GM19239 (cell line): ENCODE measurements at places on chromosomes 12 and 14.

DNA sequence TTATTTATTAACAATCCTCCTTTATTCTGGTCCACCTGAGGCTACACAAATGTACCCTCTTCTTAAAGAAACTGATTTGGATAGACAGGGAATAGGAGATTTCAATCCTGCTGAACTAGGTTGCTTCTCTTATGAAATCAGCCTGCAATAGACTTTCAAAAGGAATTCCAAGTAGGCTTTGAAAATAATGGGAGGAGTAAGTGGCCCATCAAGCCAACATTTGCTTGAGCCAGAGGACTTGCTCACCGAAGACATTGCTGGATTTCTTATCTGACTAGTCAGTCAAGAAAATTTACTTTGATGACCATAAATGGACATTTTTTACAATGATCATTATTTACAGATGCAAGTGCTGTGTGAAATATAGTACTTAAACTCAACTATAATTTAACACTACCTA lies 82.8 kb upstream of the RASSF8 start:
- no peak for DNase-seq

DNA sequence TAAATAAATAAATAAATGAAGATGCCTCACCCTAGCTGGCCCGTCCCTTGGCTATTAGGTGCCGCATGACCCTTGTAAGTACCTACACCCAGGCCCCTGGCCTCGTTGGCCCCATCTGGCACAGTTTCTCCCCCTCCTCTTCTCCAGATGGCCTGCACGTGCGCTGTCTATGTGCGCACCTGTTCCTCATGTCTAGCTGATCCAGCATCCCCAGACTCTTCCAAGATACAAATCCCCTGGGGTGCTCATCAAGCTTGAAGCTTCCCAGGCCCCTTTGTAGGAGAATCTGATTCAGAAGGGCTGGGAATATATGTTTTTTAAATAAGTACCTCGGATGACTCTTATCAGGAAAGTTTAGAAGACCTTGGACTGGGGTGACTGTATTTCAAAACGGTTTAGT lies 133.3 kb downstream of the CHST11 start:
- no peak for DNase-seq

GRCh38 chr14:71301611-71302010 lies 394.4 kb downstream of the PCNX1 start:
- no peak for DNase-seq

- DNase-seq: no peak
Measured at GRCh38 chr12:6284273-6284672, 26.2 kb upstream of the PLEKHG6 start.

- DNase-seq: no peak
Measured at GRCh38 chr14:50319721-50320120, 7.6 kb downstream of the DMAC2L start.

DNA sequence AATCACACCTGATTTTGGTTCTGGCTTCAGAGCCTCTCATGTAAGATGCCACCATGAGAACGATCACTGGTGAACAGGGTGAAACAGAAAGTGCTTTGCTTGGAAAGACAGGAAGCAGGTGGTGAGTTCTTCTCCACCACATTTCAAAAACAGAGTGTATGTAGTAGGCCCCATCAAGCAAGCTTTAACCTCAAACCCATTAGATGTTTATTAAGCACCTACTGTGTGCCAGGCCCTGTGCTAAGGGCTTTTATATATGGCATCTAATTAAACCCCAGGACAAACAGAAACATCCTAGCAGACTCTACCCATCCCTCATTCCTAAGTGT lies 47.8 kb upstream of the MED13L start:
- DNase-seq: peak; percentile 41

DNA sequence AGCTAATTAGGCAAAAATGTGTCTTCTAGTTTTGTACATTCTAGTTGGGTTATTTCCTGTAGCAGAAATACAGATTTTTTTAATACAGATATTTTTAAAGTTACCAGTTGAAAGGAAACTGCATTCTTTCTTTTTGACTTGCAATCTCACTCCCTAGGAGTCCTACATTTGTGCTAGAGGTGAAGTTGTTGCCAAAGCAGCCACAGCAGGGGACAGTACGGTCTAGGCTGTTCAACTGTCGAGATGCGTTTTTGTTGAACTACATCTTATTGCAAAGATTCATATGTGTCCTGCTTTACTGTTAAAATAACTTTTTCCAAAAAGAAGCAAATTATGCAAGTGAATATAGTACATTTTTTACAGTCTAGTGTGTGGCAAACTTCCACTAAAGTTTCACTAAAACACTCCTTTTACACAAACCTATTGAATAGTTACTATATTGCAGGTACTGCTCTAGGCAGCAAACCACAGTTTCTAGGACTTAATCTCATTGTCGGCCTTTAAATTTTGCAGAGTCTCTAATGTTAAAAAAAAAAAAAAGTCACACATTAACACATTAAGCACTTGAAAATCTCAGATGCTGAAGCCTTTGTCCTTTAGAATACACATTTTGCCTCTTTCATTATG lies 30.2 kb upstream of the SRGAP1 start:
- DNase-seq: no peak

- DNase-seq: no peak
Measured at GRCh38 chr12:108079721-108080120, 49.4 kb upstream of the WSCD2 start.

DNA sequence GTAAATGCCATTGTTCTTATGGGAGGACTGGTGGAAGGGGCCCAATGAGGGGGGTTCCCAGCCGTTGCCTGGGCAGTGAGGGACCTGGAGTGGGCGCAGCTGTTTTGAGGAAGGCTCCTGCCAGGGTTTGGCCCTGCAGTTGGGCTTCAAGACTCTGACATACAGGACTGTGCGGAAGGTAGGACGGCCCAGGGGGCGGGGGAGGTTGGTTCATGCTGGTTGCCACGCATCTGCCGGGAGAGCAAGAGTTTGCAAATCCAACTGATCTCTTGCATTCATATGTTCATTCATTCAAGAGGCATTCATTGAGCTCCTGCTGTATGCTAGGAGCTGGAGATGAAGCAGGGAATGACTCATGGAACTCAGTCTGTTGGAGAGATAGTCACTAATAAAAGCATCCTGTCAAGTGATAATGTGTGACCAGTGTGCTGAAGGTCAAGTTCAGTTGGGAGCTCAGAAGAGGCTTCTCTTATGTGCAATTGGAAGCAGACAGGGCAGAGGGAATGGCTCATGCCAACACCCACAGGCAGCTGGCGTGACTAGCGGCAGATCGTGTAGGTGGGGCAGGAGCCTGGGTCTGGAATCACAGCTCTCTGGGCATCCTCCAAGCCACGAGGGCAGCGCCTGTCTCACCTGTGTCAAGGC lies 7.8 kb downstream of the SH2B3 start:
- DNase-seq: no peak

DNA sequence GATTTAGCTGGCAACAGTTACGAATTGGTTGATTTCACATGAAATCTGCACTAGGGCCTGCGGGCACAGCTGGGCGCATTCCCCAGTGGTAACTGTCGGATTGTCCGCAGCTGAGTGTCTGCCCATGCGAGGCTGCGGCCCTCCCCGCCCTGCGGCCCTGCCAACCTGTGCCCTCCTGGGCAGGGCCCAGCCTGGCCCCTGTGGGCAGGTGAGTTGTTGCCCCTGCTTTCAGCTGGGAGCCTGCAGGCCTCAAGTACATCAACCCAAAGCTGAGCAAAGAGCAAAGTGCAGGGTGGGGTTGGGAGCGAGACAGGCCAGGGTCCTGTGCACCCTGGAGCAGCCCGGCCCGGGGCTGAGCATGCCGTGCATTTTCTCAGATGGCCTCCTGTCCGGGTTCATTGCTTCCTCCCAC lies 89.1 kb downstream of the ADGRD1 start:
- DNase-seq: no peak

GRCh38 chr14:75985618-75986438 lies at the start of gene IFT43:
Gene IFT43, plus strand, starts transcription at chr14:75985763. Its CDS starts 24 bp downstream, at chr14:75985787.
- peak; percentile 85 for DNase-seq

GRCh38 chr14:99544991-99545390 lies 59.0 kb downstream of the CCDC85C start:
- DNase-seq: no peak

DNA sequence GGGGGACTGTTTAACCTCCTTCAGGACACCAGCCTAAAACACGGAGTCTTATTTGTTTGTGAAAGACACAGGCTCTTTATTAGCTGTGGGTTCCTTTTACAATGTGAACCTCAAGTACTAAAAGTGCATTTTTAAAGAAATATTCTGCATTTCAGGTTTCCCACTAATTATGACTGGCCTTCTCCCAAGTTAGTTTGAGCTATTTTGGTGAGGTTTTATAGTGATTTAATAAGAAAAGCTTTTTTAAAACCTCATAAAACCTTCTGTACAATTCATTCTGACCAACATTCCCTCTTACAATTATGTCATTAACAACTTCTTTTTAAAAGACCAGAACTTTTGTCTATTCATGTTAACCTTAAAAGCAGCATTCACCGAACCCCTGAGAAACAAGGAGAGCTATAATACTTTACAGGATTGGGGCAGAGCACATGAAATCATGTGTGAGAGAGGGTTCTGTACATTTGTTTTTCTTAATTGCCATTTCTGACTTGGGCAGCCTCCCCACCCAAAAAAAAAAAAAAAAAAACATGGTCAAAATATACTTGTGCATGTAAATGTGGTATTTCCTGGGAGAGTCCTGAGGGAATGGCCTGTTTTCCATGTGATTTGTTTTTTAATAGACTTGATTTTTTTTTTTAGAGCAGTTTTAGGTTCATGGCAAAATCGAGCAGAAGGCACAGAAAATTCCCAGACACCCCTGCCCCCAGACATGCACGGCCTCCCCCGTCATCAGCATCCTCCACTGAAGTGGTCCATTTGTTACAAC lies 169.5 kb downstream of the CHST11 start:
- DNase-seq: no peak

DNA sequence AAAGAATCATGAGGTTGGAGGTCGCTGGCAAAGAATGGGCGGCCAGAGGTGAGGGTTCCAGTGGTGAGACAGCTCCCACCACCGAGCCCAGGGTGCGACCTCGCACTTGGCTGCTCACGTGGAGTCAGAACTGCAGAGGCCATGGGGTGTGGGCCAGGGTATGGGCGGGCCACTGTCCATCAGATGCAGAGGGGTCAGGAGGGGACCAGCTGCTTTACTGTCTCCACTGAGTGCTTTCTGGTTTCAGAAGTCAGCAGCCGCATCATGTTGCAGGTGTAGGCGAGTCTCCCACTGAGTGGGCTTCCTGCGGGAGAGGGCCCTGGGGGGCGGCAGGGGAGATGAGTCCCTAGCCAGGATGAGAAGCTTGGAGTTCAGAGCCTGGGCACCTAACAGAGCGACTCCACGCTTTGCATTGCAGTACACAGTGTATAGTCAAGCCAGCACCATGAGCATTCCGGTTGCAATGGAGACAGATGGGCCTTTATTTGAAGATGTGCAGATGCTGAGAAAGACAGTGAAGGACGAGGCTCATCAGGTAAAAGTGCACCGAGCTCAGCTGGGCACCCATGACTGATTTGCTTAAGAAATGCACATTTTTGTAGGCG lies 46.9 kb upstream of the DYNC1H1 start:
- no peak for DNase-seq

DNA sequence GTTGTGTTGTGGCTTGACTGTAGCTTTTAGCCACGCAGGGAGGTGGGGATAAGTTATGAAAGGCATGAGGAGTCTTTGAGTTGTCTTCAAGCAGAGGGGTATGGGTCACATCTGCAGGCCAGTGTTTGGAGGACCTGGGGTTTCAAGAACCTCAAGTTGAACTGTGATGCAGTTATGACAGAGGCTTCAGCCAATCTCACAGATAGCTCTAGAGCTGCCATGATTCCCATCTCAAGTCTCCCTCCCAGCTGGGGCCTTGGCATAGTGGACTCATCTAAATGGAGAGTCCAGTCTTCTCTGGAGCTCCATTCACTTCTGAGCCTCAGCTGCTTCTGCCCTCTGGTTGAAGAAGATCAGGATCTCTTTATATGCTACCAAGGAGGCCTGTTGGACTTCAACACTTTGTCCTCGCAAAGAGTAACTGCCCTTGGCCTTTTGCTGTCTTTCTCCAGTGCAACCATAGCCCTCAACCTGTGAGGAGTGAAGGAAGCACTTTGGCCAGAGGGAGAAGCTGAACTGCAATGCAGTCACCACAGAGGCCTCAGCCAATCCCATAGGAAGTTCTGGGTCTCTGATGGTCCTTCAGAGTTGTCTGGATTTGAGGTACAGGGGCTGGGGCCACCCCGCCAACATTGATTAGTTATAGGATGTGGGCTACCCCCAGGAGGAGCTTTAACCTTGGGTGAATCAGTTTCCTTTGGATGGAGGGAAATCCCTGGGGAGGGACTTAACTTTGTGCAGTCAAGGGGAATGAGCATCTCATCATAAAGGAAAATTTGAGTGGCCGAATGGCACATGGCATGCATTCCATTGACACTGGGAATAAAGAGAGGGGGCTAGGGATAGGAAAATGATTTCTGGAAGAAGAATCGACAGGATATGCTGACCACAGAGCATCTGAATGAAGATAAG lies 230.5 kb downstream of the PCNX1 start:
- DNase-seq: no peak

DNA sequence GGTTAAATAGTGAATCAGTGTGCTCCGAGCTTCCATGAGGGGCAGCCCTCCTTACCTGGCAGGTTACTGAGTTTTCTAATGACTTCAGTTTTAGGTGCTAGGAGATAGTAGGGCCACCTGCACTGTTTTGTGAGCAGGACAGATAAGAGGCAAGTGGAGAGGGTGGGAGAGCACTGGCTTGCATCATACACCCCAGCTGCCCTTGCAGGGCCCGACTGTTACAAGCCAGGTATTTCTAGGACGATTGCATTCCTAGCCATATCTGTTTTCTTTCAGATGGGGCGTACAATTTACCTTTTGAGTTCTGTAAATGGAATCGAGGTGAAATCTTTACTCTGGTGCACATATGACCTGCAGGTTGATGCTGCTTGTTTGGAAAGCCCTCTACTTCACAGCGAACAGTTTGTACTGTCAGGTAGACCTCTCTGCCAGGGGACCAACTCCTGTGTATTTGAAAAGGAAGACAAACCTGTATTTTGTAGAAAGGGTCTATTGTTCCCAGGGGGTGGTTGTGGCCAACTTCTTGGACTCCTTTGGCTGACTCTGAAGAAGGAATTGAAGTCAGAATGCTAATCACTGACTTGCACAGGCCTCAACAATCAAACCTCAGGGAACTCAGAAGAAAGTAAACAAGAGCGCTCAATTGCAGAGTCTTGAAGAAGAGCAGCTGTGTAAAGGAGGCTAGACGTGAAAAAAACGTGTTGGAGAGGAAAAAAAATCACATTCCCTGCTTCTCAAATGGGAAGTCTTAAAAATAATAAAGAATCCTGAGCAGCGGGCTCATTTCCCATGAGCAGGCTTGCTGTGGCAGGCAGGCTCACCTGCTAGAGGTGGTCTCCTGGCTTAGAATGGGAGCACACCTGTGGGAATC lies 57.3 kb downstream of the ETV6 start:
- no peak for DNase-seq
